ENCODE measurements at places on chromosomes 13 and 19. TPM values are rescaled to one million over a fixed set of nuclear protein-coding genes. Genes with fewer than 3 reads are reported as not detected.
A peak's percentile ranks its signal among the peaks of the same experiment; 100 is the strongest.

- no peak overlapping the region for H3K4me3 ChIP-seq
- no peaks in the 10 kb centered on the region for H3K27me3 ChIP-seq
- no peaks in the 10 kb centered on the region for H3K4me1 ChIP-seq
- no peak overlapping the region for H3K27ac ChIP-seq
Observed at GRCh38 chr13:99391781-99392469, 84.7 kb upstream of the GPR183 start.

DNA sequence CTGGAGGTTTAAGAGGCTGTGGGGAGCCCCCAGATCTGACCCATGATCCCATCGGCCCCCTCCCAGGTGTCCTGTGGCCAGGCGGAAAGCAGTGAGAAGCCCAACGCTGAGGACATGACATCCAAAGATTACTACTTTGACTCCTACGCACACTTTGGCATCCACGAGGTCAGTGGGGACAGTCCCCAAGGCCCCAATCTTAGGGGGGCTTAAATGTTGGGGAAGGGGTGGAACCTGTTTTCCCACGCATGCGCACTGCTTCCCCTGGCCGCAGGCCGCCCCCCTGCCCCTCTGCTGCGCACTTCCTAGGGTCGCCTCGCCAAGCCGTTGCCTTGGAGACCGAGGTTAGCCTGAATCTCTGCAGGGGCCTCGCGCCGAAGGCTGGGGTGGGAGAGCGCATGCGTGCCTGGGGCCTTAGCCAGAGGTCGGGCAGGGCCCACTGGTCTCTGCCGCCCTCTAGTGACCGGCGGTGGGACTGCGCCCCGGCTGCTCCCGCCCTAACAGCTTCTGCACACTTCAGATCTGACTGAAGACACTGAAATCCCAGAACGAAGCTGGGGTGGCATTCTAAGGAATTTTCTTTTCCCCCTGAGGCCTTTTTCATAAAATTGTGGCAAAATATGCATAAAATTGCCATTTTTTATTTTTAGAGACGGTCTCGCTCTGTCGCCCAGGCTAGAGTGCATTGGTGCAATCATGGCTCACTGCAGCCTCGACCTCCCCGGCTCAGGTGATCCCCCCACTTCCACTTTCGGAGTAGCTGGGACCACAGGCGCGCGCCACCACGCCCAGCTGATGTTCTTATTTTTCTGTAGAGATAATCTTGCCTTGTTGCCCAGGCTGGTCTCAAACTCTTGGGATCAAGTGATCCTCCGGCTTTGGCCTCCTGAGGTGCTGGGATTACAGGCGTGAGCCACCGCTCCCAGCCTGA lies 3.6 kb downstream of the PRMT1 start:
- peak; percentile 90 for DNase-seq
- peak overlapping the region; percentile 51 for H3K4me3 ChIP-seq
- peaks cover 68% of the 10 kb centered on the region for H3K4me1 ChIP-seq
- H3K27ac ChIP-seq = peak overlapping the region; percentile 97
- H3K36me3 ChIP-seq = peaks cover 49% of the 10 kb centered on the region
- no peaks in the 10 kb centered on the region for H3K27me3 ChIP-seq

- H3K36me3 ChIP-seq = no peaks in the 10 kb centered on the region
- no peaks in the 10 kb centered on the region for H3K4me1 ChIP-seq
- no peak overlapping the region for H3K27ac ChIP-seq
- H3K4me3 ChIP-seq = no peak overlapping the region
- no peaks in the 10 kb centered on the region for H3K27me3 ChIP-seq
Observed at GRCh38 chr13:71118779-71119364, 748.1 kb downstream of the DACH1 start.

GRCh38 chr13:98447881-98448641 lies 128.8 kb downstream of the STK24 start:
- peak; percentile 58 for DNase-seq
- peaks cover 63% of the 10 kb centered on the region for H3K4me1 ChIP-seq
- no peak overlapping the region for H3K27ac ChIP-seq

DNA sequence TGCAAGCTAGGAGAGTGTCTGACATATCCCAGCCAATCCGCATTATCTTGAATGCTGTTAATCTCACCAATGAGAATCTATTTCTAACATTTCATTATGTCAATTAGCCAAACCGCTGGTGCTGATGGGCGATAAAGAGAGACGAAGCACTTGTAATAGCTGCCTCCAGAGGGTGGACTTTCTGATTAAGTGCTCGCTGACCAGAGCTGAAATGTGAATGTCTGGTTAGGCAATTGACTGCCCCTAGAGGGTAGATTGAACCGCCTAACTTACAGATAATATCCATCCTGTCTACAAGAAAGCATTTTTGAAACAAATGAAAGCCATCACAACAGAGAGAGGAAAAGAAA lies 552 bp upstream of the GRWD1 start:
- H3K4me3 ChIP-seq = peak overlapping the region; percentile 96
- H3K36me3 ChIP-seq = peaks cover 32% of the 10 kb centered on the region
- H3K27me3 ChIP-seq = peaks cover 37% of the 10 kb centered on the region
- peaks cover 35% of the 10 kb centered on the region for H3K4me1 ChIP-seq
- no peak for DNase-seq
- peak overlapping the region; percentile 90 for H3K27ac ChIP-seq

GRCh38 chr13:45415112-45415511 lies 3.1 kb downstream of the SLC25A30 start:
- DNase-seq = no peak
- H3K36me3 ChIP-seq = peaks cover 16% of the 10 kb centered on the region
- H3K4me3 ChIP-seq = peak overlapping the region; percentile 89
- peaks cover 75% of the 10 kb centered on the region for H3K4me1 ChIP-seq
- H3K27me3 ChIP-seq = no peaks in the 10 kb centered on the region

DNA sequence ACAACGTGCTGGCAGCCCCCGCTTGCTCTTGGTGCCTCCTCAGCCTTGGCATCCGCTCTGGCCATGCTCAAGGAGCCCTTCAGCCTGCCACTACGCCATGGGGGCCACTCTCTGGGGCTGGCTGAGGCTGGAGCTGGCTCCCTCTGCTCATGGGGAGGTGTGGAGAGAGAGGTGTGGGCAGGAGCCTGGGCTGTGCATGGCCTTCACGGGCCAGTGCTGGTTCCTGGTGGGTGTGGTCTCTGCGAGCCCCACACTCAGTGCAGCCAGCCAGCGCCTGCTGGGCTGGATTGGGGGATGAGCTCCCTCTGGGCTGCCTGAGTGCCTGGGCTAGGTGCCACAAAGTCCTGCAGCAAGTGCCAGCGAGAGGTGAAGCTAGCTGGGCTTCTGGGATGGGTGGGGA lies 1289.1 kb downstream of the OLFM4 start:
- no peak overlapping the region for H3K27ac ChIP-seq
- H3K4me3 ChIP-seq = no peak overlapping the region
- no peak for DNase-seq
- no peaks in the 10 kb centered on the region for H3K4me1 ChIP-seq
- H3K36me3 ChIP-seq = no peaks in the 10 kb centered on the region
- H3K27me3 ChIP-seq = no peaks in the 10 kb centered on the region

DNA sequence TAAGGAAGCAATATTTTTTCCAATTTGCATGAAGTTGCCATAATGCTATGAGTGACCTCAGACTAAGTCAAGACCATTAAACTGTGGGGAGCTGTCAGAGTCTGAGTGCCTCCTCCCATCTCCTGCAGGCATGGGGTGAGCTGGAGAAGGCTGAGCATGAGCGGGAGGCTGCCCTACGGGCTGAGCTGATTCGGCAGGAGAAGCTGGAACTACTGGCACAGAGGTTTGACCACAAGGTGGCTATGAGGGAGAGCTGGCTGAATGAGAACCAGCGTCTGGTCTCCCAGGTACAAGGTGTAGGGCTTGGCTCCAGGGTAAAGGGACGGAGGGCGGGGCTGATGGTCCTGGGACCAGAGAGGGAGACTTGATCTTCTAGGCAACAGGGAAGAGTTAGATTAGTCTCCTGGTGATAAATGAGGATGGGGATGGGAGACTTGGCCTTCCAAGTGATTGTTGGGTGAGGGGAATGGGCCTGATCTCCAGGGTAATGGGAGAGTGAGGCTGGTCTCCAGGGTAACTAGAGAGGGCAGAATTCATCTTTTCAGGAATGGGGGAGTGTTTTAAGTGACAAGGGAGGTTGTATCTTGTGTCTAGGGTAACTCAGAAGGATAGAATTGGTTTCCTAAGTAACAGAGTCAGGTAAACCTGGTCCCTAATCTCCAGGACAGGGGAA lies 36.0 kb downstream of the SPTBN4 start:
- no peak overlapping the region for H3K27ac ChIP-seq
- no peak for DNase-seq
- no peaks in the 10 kb centered on the region for H3K4me1 ChIP-seq
- H3K27me3 ChIP-seq = peaks cover 9% of the 10 kb centered on the region

GRCh38 chr13:97275776-97276501 lies 53.8 kb downstream of the MBNL2 start:
- H3K36me3 ChIP-seq = peaks cover 19% of the 10 kb centered on the region
- no peaks in the 10 kb centered on the region for H3K27me3 ChIP-seq
- peaks cover 99% of the 10 kb centered on the region for H3K4me1 ChIP-seq

- no peaks in the 10 kb centered on the region for H3K27me3 ChIP-seq
- DNase-seq = no peak
- H3K4me3 ChIP-seq = no peak overlapping the region
- H3K36me3 ChIP-seq = peaks cover 56% of the 10 kb centered on the region
- H3K4me1 ChIP-seq = peaks cover 26% of the 10 kb centered on the region
Observed at GRCh38 chr19:11337080-11337479, 2.4 kb downstream of the RAB3D start.

- no peak for DNase-seq
- no peaks in the 10 kb centered on the region for H3K4me1 ChIP-seq
- no peaks in the 10 kb centered on the region for H3K27me3 ChIP-seq
- no peak overlapping the region for H3K4me3 ChIP-seq
- H3K27ac ChIP-seq = no peak overlapping the region
- H3K36me3 ChIP-seq = no peaks in the 10 kb centered on the region
Observed at GRCh38 chr13:108383667-108384066, 114.1 kb downstream of the TNFSF13B start.

- H3K36me3 ChIP-seq = no peaks in the 10 kb centered on the region
- H3K27me3 ChIP-seq = no peaks in the 10 kb centered on the region
- no peaks in the 10 kb centered on the region for H3K4me1 ChIP-seq
- DNase-seq = no peak
- H3K4me3 ChIP-seq = no peak overlapping the region
Observed at GRCh38 chr13:80753866-80754265, 412.9 kb upstream of the SPRY2 start.

DNA sequence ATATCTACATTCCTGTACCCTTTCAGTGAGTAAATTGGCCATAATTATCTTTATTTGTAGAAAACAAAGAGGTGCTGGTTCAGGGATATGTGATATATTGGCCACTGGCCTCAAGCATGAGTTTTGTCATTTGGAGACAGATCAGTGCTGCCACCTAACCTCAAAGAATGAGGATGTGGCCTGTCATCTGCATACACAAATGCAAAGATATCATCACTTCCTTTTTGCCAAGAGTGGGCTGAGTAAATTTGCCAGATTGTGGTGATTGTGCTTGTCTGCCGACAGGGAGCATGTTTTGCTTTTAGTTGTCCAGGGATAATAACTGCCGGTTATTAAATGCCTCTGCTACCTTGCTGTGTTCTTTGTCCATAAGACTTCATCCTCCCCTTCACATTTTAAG lies 44.2 kb downstream of the WASF3 start:
- H3K27ac ChIP-seq = peak overlapping the region; percentile 33
- H3K4me1 ChIP-seq = peaks cover 46% of the 10 kb centered on the region
- no peaks in the 10 kb centered on the region for H3K36me3 ChIP-seq
- no peak overlapping the region for H3K4me3 ChIP-seq

DNA sequence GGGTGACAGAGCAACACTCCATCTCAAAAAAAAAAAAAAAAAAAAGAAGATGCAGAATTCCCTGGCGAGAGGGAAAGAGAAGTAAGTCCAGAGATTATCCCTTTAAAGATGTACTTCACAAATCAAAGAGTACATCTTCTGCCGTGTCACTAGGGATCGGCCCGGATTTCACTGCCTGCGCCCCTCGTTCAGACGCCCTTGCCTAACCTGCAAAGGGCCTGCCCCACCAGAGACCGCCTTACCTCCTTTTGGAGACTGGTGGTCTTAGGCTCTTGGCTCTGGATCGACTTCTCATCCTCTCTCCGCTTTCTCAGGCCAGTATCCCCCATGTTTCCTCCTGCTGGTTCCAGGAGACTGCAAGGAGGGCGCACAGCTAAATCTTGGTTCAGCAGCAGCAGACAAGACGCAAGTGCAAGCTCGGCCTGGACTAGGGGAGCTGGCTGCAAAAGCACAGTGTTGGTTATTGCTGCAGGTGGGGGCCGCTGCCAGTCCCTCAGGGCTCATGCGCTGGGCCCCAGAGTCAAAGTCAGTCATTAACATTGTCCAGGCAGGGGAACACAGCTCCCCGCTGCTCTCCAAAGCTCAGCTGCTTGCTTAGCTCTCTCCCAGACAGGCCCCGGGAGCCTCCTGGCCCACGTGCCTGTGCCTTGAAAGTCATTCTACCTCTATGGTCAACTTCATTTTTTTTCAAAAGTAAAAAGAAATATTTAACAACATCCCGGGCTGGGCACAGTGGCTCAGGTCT lies 1.2 kb downstream of the SLC7A9 start:
- no peak for DNase-seq
- no peaks in the 10 kb centered on the region for H3K4me1 ChIP-seq
- no peak overlapping the region for H3K4me3 ChIP-seq
- no peaks in the 10 kb centered on the region for H3K27me3 ChIP-seq
- no peak overlapping the region for H3K27ac ChIP-seq

DNA sequence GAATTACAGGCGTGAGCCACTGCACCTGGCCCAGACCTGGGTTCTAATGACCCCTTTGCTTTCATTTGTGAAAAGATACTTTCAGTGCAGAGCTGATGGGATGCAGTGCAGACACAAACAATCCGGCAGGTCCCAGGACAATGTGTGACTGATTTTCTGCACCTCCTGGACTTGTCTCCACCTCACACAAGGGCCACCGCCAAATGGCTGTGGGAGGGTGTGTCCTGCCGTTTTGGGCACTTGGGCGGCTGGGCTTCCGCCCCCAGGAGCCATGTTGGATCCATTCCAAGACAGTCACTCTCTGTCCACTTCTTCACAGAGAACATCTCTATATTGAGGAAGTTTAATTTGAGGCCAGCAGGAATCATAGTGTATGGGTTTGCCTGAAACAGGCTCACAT lies 112.3 kb upstream of the ZNF507 start:
- no peak overlapping the region for H3K4me3 ChIP-seq
- DNase-seq = no peak
- no peak overlapping the region for H3K27ac ChIP-seq

DNA sequence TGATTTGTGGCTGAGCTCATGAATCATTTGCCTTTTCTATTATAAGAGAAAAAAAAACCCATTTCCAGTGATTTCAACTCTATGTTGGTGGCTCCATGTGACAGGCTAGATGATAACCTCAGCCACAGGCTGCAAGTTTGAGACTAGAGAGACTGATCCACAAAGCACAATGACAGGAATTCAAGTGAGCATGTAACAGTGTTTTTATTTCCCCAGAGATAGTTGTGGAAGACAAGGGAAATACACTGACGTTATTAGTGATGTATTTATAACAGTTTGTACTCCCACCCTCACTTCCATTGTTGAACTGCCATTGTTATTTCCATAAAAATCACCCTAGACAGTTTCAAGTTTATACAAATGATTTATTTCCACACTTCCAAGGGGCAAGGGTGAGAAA lies 27.9 kb upstream of the EDNRB start:
- no peaks in the 10 kb centered on the region for H3K36me3 ChIP-seq
- DNase-seq = no peak
- H3K4me1 ChIP-seq = peaks cover 8% of the 10 kb centered on the region
- no peaks in the 10 kb centered on the region for H3K27me3 ChIP-seq
- H3K4me3 ChIP-seq = no peak overlapping the region
- peak overlapping the region; percentile 33 for H3K27ac ChIP-seq

- peaks cover 54% of the 10 kb centered on the region for H3K4me1 ChIP-seq
- H3K27ac ChIP-seq = peak overlapping the region; percentile 23
- no peaks in the 10 kb centered on the region for H3K27me3 ChIP-seq
- no peak overlapping the region for H3K4me3 ChIP-seq
- peak; percentile 57 for DNase-seq
- H3K36me3 ChIP-seq = peaks cover 44% of the 10 kb centered on the region
Observed at GRCh38 chr19:3440082-3440481, 40.2 kb downstream of the SMIM24 start.

The TMEM272 gene
- total RNA-seq = 0.30 TPM

The PRDX2 gene
- 700 TPM for total RNA-seq

The ZNF534 gene
- total RNA-seq = 0.44 TPM

The CEACAM20 gene
- not detected for total RNA-seq

The PCDH9 gene
- total RNA-seq = 14.7 TPM

All from left ventricle myocardium inferior (tissue), 1 donor.